ENCODE measurements at places on chromosomes 3 and 15.
A peak's percentile ranks its signal among the peaks of the same experiment; 100 is the strongest.

GRCh38 chr15:80154336-80154735, 1.5 kb downstream of the FAH start:
- no peaks in the 10 kb centered on the region for H3K36me3 ChIP-seq
- no peaks in the 10 kb centered on the region for H3K27me3 ChIP-seq
- H3K4me1 ChIP-seq: peaks cover 20% of the 10 kb centered on the region
- no peak overlapping the region for H3K4me3 ChIP-seq
- no peak overlapping the region for H3K27ac ChIP-seq

DNA sequence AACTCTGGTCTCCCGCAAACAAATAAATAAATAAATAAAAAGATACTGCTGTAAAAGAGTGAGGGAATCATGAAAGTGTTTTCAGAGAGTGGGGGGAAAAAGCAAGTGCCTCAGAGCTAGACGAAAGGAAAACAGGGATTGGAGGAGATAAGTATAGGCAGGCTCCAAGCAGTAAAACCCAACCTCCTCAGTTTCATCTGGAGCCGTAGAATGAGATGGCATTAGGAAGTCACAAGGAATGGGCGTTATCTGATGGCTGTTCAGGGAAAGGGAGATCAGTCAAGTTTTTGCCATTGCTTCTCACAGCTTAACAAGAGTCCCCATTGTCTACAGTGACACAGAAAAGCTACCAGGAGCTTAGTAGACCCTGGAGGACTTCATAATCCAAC, 451.5 kb upstream of the PPP2R3A start:
- H3K27me3 ChIP-seq: peaks cover 20% of the 10 kb centered on the region
- H3K27ac ChIP-seq: no peak overlapping the region
- no peaks in the 10 kb centered on the region for H3K4me1 ChIP-seq
- DNase-seq: no peak
- H3K4me3 ChIP-seq: no peak overlapping the region

DNA sequence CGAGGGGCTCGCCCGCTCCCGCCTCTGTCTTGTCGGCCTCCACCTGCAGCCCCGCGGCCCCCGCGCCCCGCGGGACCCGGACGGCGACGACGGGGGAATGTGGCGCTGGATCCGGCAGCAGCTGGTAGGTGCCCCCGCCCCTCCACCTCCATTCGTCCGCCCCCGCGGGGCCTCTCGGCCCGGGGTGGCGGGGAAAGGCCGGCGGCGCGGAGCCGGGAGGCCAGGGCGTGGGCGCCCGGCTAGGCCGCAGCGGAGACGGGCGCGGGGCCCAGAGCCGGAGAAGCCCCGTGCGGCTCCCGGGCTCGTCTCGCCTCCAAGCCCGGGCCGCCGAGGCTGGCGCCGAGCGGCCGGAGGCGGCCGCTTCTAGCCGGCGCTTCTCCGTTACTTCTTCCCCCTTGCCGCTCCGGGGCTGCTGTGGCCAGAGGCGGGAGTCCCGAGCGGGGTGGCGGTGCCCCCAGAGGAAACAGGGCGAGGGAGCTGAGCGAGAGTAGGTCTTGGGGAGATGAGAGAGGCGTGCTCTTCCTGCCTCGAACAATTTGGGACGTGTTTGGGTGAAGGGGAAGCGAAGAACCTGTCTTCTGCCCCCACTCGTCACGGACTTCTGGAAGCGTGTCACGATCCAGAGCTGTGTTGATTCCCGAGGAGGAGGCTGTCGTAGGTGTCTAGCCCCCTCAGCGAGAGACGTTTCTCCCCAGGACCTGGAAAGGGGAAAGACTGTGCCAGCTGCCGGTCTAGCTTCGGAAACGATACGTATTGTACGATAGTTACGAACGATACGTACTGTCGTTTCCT, 555 bp downstream of the ATP11B start:
- peak overlapping the region; percentile 87 for H3K4me3 ChIP-seq
- no peaks in the 10 kb centered on the region for H3K36me3 ChIP-seq
- H3K4me1 ChIP-seq: peaks cover 17% of the 10 kb centered on the region
- no peaks in the 10 kb centered on the region for H3K27me3 ChIP-seq
- H3K27ac ChIP-seq: peak overlapping the region; percentile 91

DNA sequence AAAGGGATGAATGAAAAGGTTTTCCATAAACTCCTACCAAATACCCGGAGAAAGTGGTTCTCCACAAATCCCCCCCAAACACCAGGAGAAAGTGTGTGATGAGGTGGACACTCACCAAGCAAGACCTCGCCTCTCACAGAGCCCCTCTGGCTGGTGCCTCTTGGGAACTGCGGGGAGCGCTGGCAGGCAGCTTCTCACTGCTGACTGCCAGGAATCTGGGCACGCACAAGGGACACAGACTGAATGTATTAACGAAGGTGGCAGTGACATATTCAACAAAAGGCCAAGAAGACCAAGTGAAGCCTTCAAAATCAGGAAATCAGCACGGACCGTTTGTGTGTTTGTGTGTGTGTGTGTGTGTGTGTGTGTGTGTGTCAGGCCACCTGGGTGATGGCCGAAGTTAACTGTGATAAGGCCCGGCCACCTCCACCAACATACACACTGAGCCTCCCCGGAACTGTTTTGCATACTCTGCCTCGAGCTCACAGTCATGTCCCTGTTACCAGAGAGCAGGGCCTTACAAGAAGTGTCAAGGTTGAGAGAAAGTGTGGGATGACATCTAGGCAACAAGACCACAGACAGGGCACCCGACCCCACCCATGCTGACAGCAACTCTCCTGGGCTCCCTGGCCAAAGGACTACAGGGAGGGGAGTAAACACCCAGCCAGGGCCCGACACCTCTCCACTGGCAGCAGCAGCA, 18.0 kb downstream of the ATP10A start:
- no peak overlapping the region for H3K4me3 ChIP-seq
- H3K27me3 ChIP-seq: no peaks in the 10 kb centered on the region
- H3K27ac ChIP-seq: no peak overlapping the region
- no peak for DNase-seq
- no peaks in the 10 kb centered on the region for H3K4me1 ChIP-seq

- H3K27ac ChIP-seq: no peak overlapping the region
- DNase-seq: no peak
- H3K4me1 ChIP-seq: peaks cover 5% of the 10 kb centered on the region
- H3K27me3 ChIP-seq: no peaks in the 10 kb centered on the region
- no peaks in the 10 kb centered on the region for H3K36me3 ChIP-seq
- H3K4me3 ChIP-seq: no peak overlapping the region
Observed at GRCh38 chr3:44061961-44062360, 179.7 kb upstream of the TOPAZ1 start.

DNA sequence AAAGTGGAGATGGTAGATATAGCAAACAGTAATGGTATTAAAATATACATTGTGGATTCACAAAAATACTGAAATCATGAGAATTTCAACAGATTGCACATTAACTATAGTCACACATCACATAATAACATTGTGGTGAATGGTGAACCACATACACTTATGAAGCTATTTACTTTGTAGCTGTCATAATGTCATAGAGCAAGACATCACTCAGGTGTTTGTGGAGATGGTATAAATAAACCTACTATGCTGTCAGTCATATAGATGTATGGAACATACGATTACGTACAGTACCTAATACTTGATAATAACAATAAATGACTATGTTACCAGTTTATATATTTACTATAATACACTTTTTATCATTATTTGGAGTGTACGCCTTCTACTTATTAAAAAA, 1416.0 kb upstream of the ALCAM start:
- no peaks in the 10 kb centered on the region for H3K27me3 ChIP-seq
- no peak overlapping the region for H3K27ac ChIP-seq
- no peak for DNase-seq
- no peak overlapping the region for H3K4me3 ChIP-seq
- no peaks in the 10 kb centered on the region for H3K4me1 ChIP-seq
- H3K36me3 ChIP-seq: no peaks in the 10 kb centered on the region

GRCh38 chr15:39944726-39945125, 10.8 kb downstream of the EIF2AK4 start:
- H3K36me3 ChIP-seq: peaks cover 66% of the 10 kb centered on the region
- DNase-seq: no peak
- no peaks in the 10 kb centered on the region for H3K27me3 ChIP-seq
- no peak overlapping the region for H3K27ac ChIP-seq
- H3K4me1 ChIP-seq: peaks cover 3% of the 10 kb centered on the region

DNA sequence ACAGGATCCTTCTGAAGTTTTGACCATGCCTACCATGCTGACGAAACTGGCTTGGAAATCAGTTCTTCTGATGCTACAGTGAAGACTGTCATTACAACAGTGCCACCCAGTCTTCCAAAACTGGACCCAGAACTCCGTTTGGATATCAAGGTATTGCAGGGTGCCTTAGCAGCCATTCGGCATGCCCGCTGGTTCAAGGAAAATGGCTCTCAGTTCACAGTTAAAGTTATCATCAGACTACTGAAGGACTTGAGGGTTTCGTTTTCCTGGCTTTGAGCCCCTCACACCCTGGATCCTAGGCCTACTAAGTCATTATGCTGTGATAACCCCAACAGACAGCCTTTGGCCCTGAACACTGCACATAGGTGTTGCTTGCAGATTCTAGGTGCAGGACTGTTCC, 351.0 kb downstream of the MAGI1 start:
- H3K27ac ChIP-seq: no peak overlapping the region
- no peak for DNase-seq
- no peak overlapping the region for H3K4me3 ChIP-seq
- peaks cover 31% of the 10 kb centered on the region for H3K4me1 ChIP-seq

- H3K27ac ChIP-seq: no peak overlapping the region
- H3K27me3 ChIP-seq: no peaks in the 10 kb centered on the region
Observed at GRCh38 chr15:71091601-71092000, 23.7 kb upstream of the THSD4 start.

DNA sequence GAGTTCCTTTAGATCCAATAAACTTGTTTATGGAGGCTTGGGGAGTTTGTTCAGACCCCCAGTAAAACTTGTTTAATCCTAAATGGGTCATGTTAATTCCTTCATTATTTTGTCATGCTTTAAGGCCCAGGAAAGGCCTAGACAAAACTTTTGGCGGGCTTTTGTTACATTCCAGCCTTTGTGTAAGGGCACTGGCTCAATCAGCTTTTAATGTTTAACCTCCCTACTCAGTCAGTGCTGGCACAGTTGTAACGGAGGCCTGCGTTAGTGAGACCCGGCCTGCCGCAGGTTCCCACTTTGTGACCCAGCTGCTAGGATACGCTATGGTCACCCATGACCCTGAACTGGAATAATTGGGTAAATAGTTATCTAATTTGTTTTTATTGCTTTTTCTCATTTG, 59.2 kb downstream of the OXSM start:
- H3K27ac ChIP-seq: no peak overlapping the region
- H3K27me3 ChIP-seq: no peaks in the 10 kb centered on the region
- H3K4me3 ChIP-seq: no peak overlapping the region
- no peaks in the 10 kb centered on the region for H3K4me1 ChIP-seq
- H3K36me3 ChIP-seq: no peaks in the 10 kb centered on the region

GRCh38 chr15:75749820-75750219, 37.2 kb upstream of the CSPG4 start:
- H3K4me3 ChIP-seq: no peak overlapping the region
- no peak overlapping the region for H3K27ac ChIP-seq
- no peaks in the 10 kb centered on the region for H3K27me3 ChIP-seq
- DNase-seq: no peak
- no peaks in the 10 kb centered on the region for H3K4me1 ChIP-seq
- H3K36me3 ChIP-seq: no peaks in the 10 kb centered on the region

GRCh38 chr3:123489400-123490004, 40.6 kb upstream of the ADCY5 start:
- DNase-seq: peak; percentile 78
- H3K27me3 ChIP-seq: no peaks in the 10 kb centered on the region
- peaks cover 11% of the 10 kb centered on the region for H3K36me3 ChIP-seq
- peaks cover 39% of the 10 kb centered on the region for H3K4me1 ChIP-seq
- H3K27ac ChIP-seq: peak overlapping the region; percentile 71

GRCh38 chr15:60972301-60972700, 256.8 kb downstream of the RORA start:
- H3K4me3 ChIP-seq: no peak overlapping the region
- no peaks in the 10 kb centered on the region for H3K36me3 ChIP-seq
- no peak for DNase-seq
- H3K4me1 ChIP-seq: no peaks in the 10 kb centered on the region
- no peaks in the 10 kb centered on the region for H3K27me3 ChIP-seq

GRCh38 chr3:126554560-126555525, 3.9 kb downstream of the C3orf22 start:
- no peak overlapping the region for H3K4me3 ChIP-seq
- H3K36me3 ChIP-seq: no peaks in the 10 kb centered on the region
- no peak for DNase-seq
- no peak overlapping the region for H3K27ac ChIP-seq

GRCh38 chr3:61903931-61904657, 342.7 kb downstream of the PTPRG start:
- no peaks in the 10 kb centered on the region for H3K36me3 ChIP-seq
- peak overlapping the region; percentile 53 for H3K27ac ChIP-seq
- no peak for DNase-seq
- no peak overlapping the region for H3K4me3 ChIP-seq

GRCh38 chr3:24512564-24513197, 18.0 kb upstream of the THRB start:
- no peaks in the 10 kb centered on the region for H3K27me3 ChIP-seq
- DNase-seq: no peak
- H3K4me1 ChIP-seq: no peaks in the 10 kb centered on the region
- H3K27ac ChIP-seq: no peak overlapping the region
- H3K4me3 ChIP-seq: no peak overlapping the region

DNA sequence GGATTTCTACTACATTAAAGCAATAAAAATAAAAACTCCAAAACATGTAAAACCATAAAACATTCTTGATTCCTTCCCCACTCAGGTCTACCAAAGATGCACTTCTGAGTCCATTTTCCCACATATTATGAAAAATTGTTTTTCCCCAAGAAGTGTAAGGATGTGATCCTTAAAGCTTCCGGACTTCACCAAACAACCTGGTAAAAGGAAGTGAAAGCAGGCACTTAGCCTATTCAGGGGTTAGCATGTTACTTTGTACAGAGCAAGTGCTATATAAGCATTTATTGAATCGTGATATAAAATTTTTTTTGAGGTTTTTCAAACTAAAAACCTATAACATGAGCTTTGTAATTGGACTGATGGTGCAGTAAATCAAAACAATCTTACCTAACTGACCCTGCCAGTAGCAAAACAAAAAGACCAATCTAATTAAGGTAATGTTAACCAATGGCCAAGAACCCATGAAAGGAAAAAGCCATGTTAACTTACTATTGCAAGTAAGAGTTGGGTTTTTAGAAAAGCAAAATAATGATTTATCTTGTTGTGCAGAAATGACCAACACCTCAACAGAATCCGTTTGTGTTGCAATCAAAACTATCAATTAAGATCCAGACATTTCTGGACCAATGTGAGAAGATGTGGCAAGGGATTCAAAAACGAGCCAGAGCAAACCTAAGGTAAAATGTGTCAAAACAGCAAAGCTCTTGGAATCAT, 1.8 kb downstream of the SETD2 start:
- H3K27me3 ChIP-seq: no peaks in the 10 kb centered on the region
- no peak overlapping the region for H3K27ac ChIP-seq

GRCh38 chr3:11154036-11154952, at the start of gene HRH1:
TSS of gene HRH1 (plus strand) at chr3:11154493. CDS start at chr3:11259038, 104,545 bp downstream.
- no peak within 1 kb of the TSS for H3K27ac ChIP-seq
- peak; percentile 47 for DNase-seq
- H3K4me1 ChIP-seq: peaks cover 9% of the 10 kb centered on the region
- no peaks in the 10 kb centered on the region for H3K27me3 ChIP-seq

- H3K27ac ChIP-seq: no peak overlapping the region
- no peak for DNase-seq
- H3K36me3 ChIP-seq: no peaks in the 10 kb centered on the region
Observed at GRCh38 chr15:91254766-91255165, 154.7 kb downstream of the SV2B start.

- H3K4me3 ChIP-seq: no peak overlapping the region
- DNase-seq: no peak
- H3K27me3 ChIP-seq: no peaks in the 10 kb centered on the region
- no peaks in the 10 kb centered on the region for H3K36me3 ChIP-seq
Observed at GRCh38 chr15:41020829-41021228, 67.6 kb downstream of the CHAC1 start.

- H3K27me3 ChIP-seq: no peaks in the 10 kb centered on the region
- H3K4me1 ChIP-seq: peaks cover 21% of the 10 kb centered on the region
- peak overlapping the region; percentile 93 for H3K4me3 ChIP-seq
- peak overlapping the region; percentile 95 for H3K27ac ChIP-seq
- H3K36me3 ChIP-seq: peaks cover 32% of the 10 kb centered on the region
Observed at GRCh38 chr3:9732080-9732739, 675 bp downstream of the BRPF1 start.

Data from heart left ventricle (tissue), 16 donors.